ENCODE measurements at places on chromosomes 3 and 15.

DNA sequence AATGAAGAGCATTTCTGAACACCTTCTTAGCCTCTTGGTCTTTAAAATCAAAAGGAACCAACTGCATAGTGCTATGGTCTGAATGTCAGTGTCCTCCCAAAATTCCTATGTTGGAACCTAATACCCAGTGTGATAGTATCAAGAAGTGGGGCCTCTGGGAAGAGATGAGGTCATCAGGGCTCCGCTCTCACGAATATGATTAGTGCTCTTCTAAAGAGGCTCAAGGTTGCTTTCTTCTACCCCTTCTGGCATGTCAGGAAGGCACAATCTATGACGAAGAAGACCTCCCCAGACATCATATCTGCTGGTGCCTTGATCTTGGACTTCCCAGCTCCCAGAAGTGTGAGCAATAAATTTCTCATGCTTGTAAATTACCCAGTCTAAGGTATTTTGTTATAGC lies 209.5 kb downstream of the MAGI1 start:
- no peak for DNase-seq

GRCh38 chr3:46435081-46435726 lies 28.1 kb downstream of the CCRL2 start:
- DNase-seq: no peak

- DNase-seq: no peak
Observed at GRCh38 chr3:165568907-165569462, 268.2 kb downstream of the BCHE start.

GRCh38 chr15:20295238-20295811 lies 246.3 kb downstream of the GOLGA6L6 start:
- DNase-seq: no peak

GRCh38 chr3:169286992-169287391 lies 376.5 kb downstream of the MECOM start:
- DNase-seq: no peak

DNA sequence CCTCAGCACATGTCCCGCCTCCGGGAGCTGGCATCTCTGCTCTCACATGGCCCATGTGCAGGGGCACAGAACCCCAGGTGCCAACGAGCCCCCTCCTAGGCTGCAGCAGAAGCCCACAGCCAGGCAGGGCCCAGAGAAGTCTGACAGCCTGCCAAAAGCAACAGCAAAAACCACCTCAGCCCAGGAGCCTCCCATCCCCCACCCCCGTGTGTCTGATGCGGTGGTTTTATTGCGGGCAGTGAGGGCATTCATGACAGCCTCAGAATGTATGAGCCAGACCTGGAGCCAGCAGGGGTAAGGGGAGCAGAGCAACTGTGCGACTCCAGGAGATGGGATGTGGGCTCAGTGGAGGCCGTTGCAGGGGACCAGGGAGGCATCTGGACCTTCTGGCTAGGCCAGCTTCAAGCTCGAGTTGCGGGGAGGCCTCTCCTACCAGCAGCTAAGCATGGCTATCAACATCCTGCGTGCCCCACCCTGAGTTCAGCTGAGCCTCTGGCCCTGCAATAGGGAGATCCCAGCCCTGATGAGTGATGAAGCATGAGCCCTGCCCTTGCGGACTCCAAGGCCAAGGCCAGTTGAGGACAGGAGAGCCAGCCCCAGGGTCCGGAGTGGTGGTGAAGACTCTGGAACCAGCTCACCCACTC lies 52.5 kb downstream of the CYP11A1 start:
- peak; percentile 29 for DNase-seq

DNA sequence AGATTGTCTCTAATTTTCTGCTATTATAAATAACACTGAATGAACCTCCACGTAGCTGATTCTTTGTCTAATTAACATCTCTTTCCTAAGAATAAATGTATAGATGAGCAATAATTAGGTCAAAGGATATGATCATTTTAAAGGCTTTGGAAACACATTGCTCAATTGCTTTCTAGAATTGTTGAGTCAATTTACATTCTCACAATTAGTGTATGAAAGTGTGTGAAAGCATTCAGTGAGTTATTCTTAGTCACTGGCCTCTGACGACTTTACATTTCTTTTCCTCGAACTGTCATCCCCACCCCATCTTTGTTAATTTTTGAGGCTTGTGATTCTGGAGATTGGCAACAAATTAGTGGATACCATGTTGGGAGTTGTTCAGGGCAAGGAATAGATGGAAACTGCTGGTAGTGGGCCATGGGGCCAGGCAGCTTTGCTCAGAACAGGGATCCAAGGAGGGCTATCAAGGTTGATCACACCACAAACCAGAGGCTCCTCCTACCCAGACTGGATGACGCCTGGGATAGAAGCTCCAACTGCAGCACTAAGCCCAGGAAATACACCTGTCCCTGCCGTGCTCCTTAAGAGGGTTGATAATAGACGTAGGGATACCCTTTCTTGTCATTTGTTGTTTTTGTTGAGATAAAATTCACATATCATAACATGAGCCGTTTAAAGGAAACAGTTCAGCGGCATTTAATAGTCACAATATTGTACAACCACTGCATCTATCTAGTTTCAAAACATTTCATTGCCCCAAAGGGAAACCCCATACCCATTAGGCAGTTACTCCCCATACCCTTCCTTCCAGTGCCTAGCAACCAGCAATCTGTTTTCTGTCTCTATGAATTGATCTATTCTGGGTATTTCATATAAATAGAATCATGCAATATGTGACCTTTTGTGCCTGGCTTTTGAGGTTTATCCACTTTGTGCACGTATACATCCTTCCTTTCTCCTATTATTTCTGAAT lies 27.9 kb downstream of the EIF1B start:
- DNase-seq: no peak
